ENCODE measurements at places on chromosomes 2 and 18. TPM values are rescaled to one million over a fixed set of nuclear protein-coding genes. Genes with fewer than 3 reads are reported as not detected.

Gene BUB1
- 68.3 TPM for total RNA-seq

Gene CHRNA1
- not detected for total RNA-seq

DNA sequence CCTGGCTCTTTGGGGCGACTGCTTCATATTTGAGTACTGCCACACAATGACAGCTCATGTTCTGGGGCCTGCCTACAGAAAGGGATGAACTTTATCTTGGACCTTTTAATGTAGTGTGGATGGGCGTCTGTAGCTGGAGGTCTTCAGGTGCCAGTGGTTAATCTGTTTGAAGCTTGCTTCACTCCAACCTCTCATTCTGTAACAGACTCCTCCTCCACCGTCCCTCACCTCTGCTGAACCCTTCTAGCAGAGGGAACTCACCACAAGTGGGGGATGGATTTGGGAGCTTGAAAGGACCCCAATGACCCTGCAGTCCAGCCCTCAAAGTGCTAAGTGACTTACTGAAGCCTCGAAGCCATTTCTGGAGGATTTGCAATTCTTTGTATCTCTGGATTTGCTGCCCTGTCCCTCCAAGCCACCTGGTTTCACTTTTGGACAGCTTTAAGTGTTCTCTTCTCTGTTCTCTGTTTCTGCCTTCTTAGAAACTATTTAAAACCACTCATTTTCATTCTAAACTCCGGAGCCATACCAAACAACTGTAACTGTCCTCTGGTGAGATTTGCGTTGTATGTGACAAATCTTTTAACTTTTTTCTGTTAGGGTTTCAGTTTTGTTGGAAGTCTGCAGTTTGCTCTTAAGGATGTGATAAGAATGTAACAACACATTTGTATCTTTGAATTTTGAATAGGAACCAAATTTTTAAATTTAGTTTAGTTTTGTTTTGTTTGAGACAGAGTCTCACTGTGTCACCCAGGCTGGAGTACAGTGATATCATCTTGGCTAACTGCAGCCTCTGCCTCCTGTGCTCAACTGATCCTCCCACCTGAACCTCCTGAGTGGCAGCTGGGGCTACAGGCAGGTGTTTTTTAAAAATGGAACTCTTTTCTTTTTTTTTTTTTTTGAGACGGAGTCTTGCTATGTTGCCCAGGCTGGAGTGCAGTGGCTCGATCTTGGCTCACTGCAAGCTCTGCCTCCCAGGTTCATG, 37.0 kb upstream of the CASP8 start:
- DNase-seq = no peak
- H3K4me3 ChIP-seq = no peak overlapping the region
- H3K27me3 ChIP-seq = no peaks in the 10 kb centered on the region
- H3K4me1 ChIP-seq = no peaks in the 10 kb centered on the region
- no peaks in the 10 kb centered on the region for H3K36me3 ChIP-seq

- peak; percentile 69 for DNase-seq
- H3K4me1 ChIP-seq = no peaks in the 10 kb centered on the region
- no peak overlapping the region for H3K27ac ChIP-seq
- no peak overlapping the region for H3K4me3 ChIP-seq
- no peaks in the 10 kb centered on the region for H3K36me3 ChIP-seq
Measured at GRCh38 chr2:55490554-55490953, 29.0 kb upstream of the CFAP36 start.

GRCh38 chr2:151661625-151662024, 72.7 kb downstream of the NEB start:
- H3K4me3 ChIP-seq = no peak overlapping the region
- H3K27ac ChIP-seq = no peak overlapping the region
- H3K4me1 ChIP-seq = no peaks in the 10 kb centered on the region
- no peaks in the 10 kb centered on the region for H3K27me3 ChIP-seq
- no peak for DNase-seq
- no peaks in the 10 kb centered on the region for H3K36me3 ChIP-seq

DNA sequence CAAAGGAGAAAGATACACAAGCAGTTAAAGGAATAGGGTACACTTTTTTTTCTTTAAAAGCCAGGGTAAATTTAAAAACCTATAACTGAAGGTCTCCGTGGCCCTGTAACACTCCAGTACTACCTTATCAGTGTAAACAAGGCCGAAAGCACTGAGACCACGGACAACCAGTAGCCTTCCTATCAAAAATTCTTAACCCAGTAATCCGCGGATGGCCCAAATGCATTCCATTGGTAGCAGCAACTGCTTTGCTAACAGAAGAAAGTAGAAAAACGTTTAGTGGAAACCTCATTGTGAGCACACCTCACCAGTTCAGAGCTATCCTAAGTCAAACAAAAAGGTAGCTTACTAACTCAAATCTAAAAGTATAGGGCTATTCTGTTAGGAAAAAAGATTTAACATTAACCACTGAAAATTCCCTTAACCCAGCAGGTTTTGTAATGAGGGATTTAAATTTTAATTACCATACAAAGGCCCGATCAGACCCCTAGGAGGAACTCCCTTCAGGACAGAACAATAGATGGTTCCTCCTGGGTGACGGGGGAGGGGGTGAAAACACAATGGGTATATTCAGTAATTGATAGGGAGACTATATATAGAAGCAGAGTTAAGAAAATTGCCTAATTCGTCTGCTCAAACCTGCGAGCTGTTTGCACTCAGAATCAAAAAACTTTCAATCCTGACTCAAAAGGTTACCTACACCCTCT, 50.8 kb upstream of the CWC22 start:
- H3K27ac ChIP-seq = peak overlapping the region; percentile 91
- peaks cover 6% of the 10 kb centered on the region for H3K4me1 ChIP-seq
- DNase-seq = peak; percentile 59
- H3K4me3 ChIP-seq = peak overlapping the region; percentile 64
- no peaks in the 10 kb centered on the region for H3K27me3 ChIP-seq

DNA sequence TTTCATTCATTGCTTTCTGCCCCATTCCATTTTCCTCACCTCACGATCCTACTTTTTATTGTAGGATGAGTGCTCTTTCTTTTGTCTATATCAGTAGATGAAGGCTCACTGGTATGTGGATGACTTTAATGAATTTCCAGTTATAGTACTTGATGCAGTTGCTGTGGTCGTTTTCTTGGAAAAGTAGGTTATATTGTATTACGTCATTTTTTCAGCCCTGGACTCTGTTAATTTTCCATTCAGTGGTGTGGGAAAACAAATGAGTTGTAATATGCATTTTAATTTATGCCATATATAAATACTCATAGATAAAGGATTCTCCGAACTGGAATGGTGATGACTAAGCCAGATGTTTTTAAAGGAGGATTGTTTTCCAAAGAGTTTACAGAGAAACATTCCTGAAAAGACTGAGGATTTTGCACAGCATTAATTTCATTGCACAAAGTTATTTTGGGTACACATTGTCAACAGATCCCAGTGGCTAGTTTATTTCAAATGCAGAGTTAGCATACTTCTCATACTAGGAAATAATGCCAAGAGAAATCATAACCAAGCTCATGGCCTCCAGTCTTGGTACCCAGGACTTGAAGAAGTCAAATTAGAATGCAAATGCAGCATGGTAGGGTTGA, 189.7 kb downstream of the PAX3 start:
- no peak for DNase-seq
- no peak overlapping the region for H3K27ac ChIP-seq
- H3K4me1 ChIP-seq = no peaks in the 10 kb centered on the region
- H3K36me3 ChIP-seq = no peaks in the 10 kb centered on the region
- no peak overlapping the region for H3K4me3 ChIP-seq
- H3K27me3 ChIP-seq = peaks cover 15% of the 10 kb centered on the region

DNA sequence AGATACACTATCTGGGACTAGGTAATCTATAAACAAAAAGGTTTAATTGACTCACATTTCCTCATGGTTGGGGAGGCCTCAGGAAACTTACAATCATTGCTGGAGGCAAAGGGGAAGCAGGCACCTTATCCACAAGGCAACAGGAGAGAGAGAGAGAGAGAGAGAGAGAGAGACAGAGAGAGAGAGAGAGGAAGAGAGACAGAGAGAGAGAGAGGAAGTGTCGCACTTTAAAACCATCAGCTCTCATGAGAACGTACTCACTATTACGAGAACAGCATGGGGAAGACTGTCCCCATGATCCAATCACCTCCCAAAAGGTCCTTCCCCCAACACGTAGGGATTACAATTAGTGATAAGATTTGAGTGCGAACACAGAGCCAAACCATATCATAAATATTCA, 253.5 kb upstream of the TRIB2 start:
- no peaks in the 10 kb centered on the region for H3K27me3 ChIP-seq
- no peaks in the 10 kb centered on the region for H3K4me1 ChIP-seq
- H3K36me3 ChIP-seq = no peaks in the 10 kb centered on the region

GRCh38 chr18:59921384-59921891, 21.6 kb downstream of the PMAIP1 start:
- H3K27me3 ChIP-seq = no peaks in the 10 kb centered on the region
- no peak for DNase-seq
- no peak overlapping the region for H3K27ac ChIP-seq

GRCh38 chr2:176156301-176156806, 753 bp upstream of the HOXD3 start:
- no peak overlapping the region for H3K4me3 ChIP-seq
- H3K27me3 ChIP-seq = peaks cover 100% of the 10 kb centered on the region
- no peak overlapping the region for H3K27ac ChIP-seq
- peaks cover 4% of the 10 kb centered on the region for H3K4me1 ChIP-seq
- H3K36me3 ChIP-seq = no peaks in the 10 kb centered on the region
- peak; percentile 45 for DNase-seq

- H3K27me3 ChIP-seq = no peaks in the 10 kb centered on the region
- no peak overlapping the region for H3K27ac ChIP-seq
- H3K36me3 ChIP-seq = no peaks in the 10 kb centered on the region
- H3K4me3 ChIP-seq = no peak overlapping the region
Measured at GRCh38 chr2:69481421-69481820, 44.2 kb upstream of the NFU1 start.

GRCh38 chr18:22307528-22307927, 110.2 kb downstream of the CTAGE1 start:
- H3K27me3 ChIP-seq = peaks cover 14% of the 10 kb centered on the region
- no peaks in the 10 kb centered on the region for H3K4me1 ChIP-seq
- no peak for DNase-seq
- H3K27ac ChIP-seq = no peak overlapping the region
- H3K36me3 ChIP-seq = no peaks in the 10 kb centered on the region
- no peak overlapping the region for H3K4me3 ChIP-seq

GRCh38 chr2:226725126-226725860, 74.3 kb downstream of the IRS1 start:
- no peak overlapping the region for H3K4me3 ChIP-seq
- DNase-seq = no peak
- H3K27ac ChIP-seq = peak overlapping the region; percentile 71

DNA sequence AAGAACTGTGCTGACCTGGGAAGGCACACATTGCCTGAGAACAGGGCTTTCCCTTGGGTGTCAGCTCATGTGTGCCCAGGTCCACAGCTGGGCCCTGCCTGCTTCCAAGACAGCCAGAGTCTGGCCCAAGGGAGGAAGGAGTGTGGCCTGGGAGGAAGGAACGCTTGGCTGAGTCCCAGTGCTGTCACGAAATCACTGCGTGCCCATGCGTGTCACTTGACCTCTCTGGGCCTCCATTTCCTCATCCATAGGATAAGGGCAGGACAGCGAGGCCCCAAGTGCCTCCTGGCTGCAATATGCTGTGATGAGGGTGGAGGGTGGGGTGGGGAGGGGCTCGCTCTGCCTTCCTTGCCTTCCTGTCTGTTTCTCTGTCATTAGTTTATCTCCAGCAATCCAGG, 642 bp upstream of the KCNK3 start:
- H3K4me1 ChIP-seq = peaks cover 17% of the 10 kb centered on the region
- no peaks in the 10 kb centered on the region for H3K36me3 ChIP-seq
- H3K4me3 ChIP-seq = no peak overlapping the region

- no peak overlapping the region for H3K27ac ChIP-seq
- no peak overlapping the region for H3K4me3 ChIP-seq
- H3K27me3 ChIP-seq = no peaks in the 10 kb centered on the region
Measured at GRCh38 chr2:175414882-175415487, 233.5 kb upstream of the ATP5MC3 start.
